ENCODE measurements at places on chromosomes 12 and 14.

DNA sequence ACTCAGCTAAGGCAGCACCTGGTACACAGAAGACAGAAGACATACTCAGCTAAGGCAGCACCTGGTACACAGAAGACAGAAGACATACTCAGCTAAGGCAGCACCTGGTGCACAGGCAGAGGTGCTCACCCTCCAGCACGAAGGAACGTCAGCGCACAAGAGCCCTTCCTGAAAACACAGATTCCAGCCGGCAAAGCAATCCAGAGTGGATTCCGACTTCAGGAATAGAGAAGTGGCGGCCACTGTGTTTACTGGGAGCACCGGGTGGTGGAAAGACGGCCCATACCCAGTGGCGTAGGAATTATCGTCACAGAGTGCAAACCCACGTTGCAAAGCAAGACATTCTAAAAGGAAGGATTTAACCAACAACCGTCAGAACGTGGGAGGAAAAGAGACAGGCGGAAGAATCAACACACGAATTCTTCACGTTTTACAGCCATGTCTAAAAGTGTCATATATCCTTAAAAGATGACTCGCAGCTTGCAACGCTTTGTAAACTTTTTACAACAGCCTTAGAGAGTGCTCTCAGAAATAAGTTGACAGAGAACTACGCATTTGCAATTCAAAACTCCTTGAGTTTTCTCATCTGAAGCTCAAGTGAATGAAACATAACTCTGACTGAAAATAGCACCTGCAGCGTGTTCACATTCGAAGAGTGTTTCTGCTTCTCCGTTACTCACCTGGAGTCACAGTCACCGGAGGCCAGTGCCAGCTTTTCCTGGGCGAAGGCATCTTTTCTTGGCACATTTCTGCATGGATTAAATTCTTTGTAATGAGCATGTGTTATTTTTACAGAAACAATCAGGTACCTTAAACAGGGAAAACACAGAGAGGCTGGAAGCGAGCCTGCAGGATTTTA, 55.8 kb upstream of the GALNT9 start:
- DNase-seq, result no peak

DNA sequence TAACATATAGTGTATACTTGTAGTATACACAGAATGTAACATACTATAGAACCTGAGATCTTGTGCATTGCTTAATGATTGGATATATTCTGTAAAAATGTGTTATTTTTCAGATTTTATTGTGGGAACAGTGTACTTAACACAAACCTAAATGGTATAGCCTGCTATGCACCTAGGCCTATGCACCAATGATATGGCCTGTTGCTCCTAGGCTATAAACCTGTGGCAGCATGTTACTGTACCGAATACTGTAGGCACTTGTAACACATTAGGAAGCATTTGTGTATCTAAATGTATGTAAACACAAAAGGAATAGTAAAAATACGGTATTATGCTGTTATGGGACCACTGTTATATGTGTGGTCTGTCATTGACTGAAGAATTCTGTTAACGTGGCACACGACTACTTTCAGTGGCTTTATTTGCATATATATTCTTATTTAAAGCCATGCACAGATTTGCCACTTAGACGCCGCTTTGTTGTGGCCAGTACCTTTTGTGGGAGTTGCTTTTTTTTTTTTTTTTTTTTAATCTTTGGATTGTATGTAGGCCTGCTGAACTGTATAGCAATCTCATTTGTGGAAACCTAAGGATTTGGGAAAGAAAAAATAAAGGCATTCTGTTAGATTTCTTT, 7.4 kb downstream of the PAPOLA start:
- DNase-seq, result no peak

DNA sequence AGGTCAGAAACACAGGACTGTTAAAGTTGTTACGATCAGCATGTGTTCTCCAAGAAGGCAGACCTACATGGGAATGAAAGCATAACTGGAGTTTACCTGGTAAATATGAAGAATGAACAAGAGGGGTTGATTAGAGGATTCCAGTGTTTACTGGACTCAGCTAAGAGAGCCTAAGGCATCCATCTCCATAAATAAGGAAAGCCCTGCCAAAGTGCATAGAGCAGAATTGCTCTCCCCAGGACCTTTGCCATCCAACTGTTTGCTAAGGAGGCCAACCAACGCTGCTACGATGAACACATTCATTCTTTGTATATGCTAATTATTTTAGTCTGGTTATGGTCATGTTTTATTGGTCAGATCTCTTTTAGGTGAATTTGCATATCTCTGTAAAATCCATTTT, 17.1 kb upstream of the PAWR start:
- DNase-seq, result no peak

DNA sequence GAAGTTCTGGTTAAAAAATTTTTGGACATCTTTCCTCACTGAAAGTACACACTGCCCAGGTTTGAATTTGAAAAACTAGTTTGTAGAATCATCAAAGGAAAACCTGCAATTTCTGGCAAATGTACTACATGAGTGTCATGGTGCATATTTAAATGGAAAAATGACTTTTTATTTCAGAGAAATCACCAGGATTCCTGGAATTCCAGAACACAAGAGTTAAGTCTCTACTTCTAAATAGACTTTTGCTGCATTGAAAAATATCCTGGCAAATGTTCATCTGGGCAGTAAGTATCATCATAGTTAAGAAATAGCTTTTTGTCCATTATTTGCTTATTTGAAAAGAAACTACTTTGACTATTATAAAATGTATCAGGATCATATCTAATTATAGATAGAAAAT, 275.1 kb downstream of the PRKD1 start:
- DNase-seq, result no peak

DNA sequence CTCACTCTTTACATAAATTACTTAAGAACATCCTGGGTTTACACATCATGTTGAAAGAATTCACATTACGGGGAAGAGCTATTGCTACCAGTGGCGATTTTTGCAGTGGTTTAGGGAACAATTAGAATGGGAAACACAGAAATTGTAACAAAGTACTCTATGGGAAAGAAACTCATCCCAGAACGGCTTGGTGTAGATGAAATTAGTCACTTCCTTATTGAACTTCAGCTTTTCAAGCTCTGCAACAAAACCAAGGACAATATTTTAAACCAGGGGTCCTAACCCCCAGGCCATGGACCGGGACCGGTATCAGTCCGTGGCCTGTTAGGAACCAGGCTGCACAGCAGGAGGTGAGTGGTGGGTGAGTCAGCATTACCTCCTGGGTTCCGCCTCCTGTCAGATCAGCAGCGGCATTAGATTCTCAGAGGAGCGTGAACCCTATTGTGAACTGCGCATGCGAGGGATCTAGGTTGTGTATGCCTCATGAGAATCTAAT, 32.3 kb upstream of the FICD start:
- no peak for DNase-seq

- DNase-seq, result no peak
Observed at GRCh38 chr12:106522708-106523107, 60.1 kb upstream of the RFX4 start.

GRCh38 chr14:89171168-89171567, 245.9 kb downstream of the FOXN3 start:
- DNase-seq, result no peak

- DNase-seq, result no peak
Observed at GRCh38 chr14:101121508-101122139, 218.1 kb upstream of the RTL1 start.

- DNase-seq, result no peak
Observed at GRCh38 chr12:54184024-54184805, 4.6 kb downstream of the SMUG1 start.

- no peak for DNase-seq
Observed at GRCh38 chr14:35213143-35213788, 78.9 kb upstream of the PSMA6 start.

DNA sequence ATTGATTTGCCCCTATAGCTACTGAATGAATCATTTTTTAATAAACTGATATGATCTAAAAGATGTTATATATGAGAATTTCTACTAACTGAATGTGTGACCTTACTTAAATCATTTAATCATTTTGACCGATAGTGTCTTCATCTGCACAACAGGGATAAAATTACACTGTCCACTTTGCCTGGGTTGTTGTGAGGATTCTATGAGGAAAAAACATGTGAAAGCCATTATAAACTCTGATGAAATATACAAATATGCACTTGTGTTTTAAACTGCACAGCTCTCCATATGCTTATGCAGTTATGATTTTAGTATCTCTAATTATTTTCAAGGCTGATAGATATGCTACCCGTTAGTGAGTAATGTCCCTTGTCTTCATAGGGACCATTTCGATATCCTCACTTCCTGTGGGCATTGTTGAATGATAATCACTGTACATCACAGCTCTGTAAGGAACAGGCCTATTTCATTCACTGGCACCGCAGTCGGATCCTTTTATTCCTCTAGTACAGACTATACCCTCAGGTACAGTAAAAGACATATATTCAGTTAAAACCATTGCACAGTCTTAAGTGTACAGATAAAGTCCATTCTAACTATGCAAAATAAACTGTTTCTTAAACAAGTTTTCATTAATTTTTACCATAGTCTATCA, 88.7 kb upstream of the RAP1B start:
- DNase-seq, result no peak

DNA sequence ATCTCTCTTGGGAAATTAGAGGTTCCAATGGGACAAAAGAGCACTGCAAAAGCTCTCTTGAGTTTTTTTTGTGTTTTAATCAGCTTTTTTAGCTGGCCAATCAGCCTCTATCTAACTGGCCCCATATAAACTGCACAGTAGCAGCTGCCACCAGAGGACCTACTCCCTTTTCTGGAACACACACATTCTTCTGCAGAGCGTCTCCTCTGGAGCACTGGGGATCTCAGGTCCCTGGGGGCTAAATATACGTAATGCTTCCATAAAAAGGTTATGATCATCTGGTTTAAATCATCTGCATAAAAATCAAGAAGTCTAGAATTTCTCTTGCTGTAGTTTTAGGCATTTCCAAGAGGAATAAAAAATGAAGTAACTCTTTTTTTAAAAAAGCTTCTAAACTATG, 32.3 kb downstream of the TSPAN8 start:
- no peak for DNase-seq

- DNase-seq, result no peak
Observed at GRCh38 chr12:60194678-60195077, 598.8 kb downstream of the SLC16A7 start.

DNA sequence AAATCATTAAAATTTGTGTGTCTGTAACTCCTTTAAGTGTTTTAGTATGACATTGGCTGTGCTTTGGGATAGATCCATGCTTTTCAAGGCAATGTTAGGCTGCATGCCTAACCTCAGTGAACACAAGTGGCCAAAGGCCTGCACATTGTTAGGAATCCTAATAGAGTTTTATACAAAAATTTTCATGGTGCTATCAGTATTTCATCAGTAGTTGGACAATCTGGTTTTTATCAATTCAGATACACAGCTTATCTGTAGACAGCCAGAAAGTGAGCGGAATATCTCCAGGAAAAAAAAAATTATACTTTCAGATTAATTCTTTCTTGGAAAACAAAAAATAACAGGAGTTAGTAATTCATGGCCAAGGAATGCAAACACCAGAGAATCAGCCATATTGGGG, 324.0 kb upstream of the PDE3A start:
- no peak for DNase-seq

DNA sequence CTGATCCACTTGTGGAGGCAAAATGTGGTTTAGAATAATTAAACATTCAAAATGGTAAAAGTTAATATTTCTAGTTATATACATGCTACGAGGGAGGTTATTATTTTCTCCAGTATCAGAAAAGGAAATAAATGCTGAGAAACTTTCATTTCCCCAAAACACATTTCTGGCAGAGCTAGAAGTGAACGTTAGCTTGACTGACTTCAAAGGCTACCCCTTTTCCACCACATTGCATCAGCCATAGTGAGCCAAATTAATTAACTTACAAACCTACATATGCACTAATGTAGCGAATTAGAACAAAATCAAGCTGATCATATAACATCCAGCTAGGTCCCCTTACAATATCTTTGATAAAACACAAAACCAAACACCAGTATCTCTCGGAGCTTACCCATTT, 49.3 kb upstream of the RERGL start:
- DNase-seq, result no peak

DNA sequence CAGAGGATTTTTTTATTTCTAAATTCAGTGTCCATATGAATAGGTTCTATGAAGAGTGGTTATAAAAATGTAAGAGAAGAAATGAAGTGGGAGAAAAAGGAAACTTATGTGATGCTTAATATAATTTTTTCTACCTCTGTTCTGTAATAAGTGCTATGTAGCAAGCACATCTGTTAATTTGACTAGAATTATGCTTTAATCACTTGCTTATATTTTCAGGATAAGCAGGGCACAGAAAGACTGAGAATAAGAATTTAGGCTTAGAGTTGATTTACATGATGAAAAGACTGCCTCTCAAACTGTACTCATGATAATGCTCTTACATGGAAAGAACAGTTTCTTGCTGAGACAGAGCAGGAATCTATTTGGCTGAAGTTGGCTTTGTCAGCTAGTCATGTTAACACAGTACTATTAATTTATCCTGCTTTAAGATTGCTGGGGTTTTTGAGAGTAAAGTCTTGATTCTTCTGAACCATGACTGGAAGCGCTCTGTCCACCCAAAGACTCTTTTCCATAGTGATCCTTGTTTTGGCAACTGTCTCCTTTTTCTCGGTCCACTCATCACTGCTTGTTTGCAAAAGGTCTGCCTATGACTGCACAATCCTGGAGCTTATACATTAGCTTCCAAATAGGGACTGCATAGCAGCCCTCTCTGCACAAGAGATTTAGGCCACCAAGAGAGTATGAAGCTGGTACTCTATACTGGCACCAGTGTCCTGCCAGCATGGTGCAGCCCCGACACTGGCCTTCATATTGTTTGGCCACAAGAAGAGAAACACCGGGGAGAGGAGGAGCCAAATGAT, 98.8 kb downstream of the AKAP6 start:
- no peak for DNase-seq

- DNase-seq, result no peak
Observed at GRCh38 chr12:124020514-124020949, 47.5 kb downstream of the ZNF664 start.

DNA sequence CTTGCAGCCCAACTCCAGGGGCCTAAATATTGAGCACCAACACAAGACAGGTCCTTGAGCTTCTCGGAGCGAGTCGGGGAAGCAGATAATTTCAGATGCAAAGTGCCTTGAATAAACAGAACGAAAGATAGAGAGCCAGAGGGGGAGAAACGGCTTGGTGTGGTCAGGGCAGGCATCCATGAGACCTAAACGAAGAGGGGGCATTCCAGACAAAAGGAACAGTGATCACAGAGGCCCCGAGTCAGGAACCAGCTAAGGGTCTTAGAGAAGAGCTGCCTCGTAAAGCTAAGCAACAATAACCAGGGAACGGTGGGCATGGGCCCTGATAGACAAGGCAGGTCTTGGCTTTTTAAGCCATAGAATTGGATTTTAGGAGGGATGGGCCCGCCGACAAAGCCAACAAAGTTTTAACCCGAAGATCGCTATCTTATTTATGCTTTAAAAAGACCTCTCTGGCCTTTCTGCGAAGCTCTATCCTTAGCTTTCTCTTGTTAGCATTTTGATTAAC, 421 bp upstream of the ACADS start:
- no peak for DNase-seq

DNA sequence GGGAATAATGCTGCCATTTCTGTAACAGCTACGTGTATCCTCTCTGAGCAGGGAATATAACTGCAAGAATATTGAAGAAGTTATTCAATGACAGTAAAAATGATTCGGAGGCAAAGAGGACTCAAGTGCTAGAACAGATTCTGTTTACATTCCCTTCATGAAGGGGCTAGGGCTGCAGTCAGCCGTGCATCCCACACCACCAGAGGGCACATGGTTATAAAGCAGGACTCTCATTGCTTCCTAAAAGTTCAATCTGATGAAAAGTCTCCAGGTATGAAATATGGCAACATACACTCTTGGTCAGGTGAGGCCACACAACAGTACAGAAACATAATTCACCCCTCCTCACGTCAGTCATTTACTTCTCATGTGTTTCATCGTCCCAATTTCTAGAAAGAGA, 34.0 kb downstream of the TCHP start:
- DNase-seq, result no peak

- no peak for DNase-seq
Observed at GRCh38 chr14:76876076-76876475, 49.9 kb downstream of the LRRC74A start.
